Cardiac muscle cell (in vitro differentiated cells and primary cell): ENCODE measurements at places on chromosomes 7 and 10. TPM values are rescaled to one million over a fixed set of nuclear protein-coding genes. Genes with fewer than 3 reads are reported as not detected.

CYCS gene
- polyA plus RNA-seq: 300 and 489 TPM in 2 replicates

IDI2 gene
- 0.20 TPM in 1 of 2 replicates, not detected in the other for polyA plus RNA-seq

MYPN gene
- polyA plus RNA-seq: 3.9 and 4.0 TPM in 2 replicates

CRYGN gene
- polyA plus RNA-seq: 0.46 and 0.77 TPM in 2 replicates

ADAM12 gene
- 0.51 and 1.1 TPM in 2 replicates for polyA plus RNA-seq

- DNase-seq: no peak
Observed at GRCh38 chr10:73979809-73980433, 18.0 kb upstream of the VCL start.

DNA sequence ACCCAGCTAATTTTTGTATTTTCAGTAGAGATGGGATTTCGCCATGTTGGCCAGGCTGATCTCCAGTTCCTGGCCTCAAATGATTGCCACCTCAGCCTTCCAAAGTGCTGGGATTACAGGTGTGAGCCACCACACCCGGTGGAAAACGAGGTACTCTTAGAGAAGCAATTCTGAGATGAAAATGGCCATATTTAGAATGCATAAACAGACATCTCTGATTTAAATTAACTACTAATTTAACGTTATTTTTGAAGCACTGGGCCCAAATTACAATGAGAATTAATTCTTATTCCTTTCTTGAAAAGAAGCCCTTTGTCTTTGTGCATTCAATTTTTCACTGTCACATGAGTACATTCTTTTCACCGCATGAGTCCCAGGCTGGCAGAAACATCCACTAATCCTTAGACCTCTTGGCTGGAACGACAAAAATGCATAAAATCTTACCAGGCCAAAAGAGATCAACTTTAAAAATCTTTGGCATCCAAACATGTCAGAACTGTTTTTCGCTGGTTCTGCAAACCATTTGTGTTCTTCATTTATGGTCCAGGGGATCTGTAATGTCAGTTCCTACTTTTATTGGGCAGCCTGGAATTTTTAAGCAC, 60.1 kb upstream of the CAPZA2 start:
- DNase-seq: no peak

GRCh38 chr10:59126261-59126660, 50.2 kb upstream of the PHYHIPL start:
- peak; percentile 7 for DNase-seq

DNA sequence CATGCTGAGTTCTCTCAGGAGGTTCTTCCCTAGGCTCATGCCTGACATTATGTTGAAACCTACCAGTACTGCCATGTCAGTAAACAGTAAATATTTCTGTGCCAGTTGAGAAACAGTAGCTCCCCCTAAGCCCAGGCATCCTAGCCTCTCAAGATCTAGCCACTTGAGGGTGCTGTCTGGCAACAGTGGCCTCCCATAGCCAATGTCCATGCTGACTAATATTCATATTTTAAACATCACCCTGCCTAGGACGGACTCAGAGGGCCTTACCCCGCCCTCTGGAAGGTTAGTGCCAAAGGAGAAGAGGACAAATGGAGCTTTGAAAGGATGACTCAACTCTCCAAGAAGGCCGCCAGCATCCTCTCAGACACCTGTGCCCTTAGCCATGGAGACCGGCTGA, 7.7 kb downstream of the ACSM6 start:
- DNase-seq: no peak

DNA sequence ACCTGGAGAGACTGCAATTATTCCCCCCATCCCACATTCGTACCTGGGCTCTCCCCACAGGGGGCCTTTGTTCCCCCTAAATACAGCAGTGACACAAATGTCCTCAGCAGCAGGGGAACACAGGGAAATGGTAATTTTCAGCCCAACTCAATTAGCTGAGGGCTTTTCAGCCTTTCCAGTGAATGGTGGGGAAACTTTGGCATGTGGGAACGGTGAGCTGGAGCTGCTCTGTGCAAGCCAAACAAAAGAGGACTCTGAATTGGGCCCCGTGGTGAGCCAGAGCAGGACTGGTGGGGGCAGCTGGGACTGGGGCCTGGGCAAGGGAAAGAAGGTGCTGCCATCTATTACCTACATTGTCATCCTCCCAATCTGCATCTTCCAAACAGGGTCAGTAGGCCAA, 51.0 kb downstream of the FBXW4 start:
- DNase-seq: no peak

DNA sequence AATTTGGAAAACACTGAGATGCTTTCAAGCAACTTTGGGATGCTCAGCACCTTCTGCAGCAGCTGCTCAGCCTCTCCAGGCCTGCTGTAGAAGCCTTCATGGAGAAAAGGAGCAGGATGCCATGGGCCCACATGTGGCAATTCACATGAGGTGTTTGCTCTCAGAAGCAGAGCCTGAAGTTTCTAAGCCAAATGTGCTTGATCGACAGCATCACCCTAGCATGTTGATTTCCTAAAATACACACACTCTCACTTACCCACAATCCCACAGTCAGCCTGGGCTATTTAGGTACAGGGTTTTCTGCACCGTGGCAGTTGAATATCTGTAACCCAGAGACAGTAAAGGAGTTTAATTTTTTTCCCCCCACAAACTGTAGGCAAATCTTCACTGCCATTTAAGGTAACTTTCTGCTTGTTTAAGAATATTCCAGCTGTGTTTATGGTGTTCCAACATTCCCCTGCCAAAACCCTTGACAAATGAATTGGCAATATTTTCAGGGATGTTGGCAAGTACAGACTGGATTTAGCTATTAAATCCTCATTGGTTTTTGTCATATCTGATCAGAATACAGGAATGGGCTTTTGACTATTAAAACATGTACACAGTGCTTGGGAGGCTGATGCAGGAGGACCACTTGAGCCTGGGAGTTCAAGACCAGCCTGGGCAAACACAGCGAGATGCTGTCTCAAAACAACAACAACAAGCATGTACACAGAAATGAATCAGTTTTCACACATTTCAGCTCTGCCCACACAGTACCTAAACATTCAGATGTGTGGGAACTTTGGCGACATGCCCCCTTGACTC, 244.2 kb downstream of the CELF2 start:
- no peak for DNase-seq

DNA sequence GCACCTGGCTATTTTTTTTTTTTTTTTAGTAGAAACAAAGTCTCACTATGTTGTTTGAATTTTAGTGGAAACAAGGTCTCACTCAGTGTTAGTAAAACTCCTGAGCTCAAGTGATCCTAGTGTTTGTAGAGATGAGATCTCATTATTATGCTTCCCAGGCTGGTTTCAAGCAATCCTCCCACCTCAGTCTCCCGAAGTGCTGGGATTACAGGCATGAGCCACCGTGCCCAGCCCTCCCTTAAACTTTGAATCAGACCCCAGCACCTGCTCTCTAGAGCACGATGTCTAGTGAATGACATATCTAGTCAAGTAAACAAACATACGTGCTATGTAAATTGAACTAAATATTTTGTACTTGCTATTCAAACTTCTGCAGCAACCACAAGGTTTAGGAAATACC, 105.6 kb upstream of the MYO3A start:
- DNase-seq: no peak

GRCh38 chr10:63994371-63994770, 473.2 kb downstream of the REEP3 start:
- DNase-seq: no peak

GRCh38 chr10:30118590-30118989, 59.2 kb upstream of the JCAD start:
- DNase-seq: no peak

GRCh38 chr7:121303422-121304101, 25.2 kb upstream of the WNT16 start:
- no peak for DNase-seq

DNA sequence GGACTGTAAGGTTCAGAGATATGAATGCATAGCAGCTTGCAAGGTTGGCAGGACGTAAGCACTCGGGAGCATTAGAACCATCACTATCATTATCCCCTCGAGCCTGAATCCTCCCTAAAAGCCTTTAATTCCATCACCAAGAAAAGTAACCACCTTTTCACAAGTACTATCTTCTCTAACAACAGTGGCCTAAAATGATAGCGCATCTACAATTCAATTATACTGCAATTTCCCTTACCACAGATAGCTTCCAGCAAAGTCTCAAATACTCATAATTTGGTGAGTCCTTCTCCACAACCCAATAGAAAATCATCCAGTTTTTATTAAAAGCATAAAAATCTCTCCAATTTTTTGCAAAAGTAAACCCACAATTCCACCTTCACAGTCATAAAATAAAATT, 42.0 kb downstream of the COL1A2 start:
- no peak for DNase-seq

- DNase-seq: no peak
Observed at GRCh38 chr10:110750931-110751330, 106.8 kb downstream of the RBM20 start.

GRCh38 chr10:35362701-35363350, 26.5 kb downstream of the CCNY start:
- no peak for DNase-seq

DNA sequence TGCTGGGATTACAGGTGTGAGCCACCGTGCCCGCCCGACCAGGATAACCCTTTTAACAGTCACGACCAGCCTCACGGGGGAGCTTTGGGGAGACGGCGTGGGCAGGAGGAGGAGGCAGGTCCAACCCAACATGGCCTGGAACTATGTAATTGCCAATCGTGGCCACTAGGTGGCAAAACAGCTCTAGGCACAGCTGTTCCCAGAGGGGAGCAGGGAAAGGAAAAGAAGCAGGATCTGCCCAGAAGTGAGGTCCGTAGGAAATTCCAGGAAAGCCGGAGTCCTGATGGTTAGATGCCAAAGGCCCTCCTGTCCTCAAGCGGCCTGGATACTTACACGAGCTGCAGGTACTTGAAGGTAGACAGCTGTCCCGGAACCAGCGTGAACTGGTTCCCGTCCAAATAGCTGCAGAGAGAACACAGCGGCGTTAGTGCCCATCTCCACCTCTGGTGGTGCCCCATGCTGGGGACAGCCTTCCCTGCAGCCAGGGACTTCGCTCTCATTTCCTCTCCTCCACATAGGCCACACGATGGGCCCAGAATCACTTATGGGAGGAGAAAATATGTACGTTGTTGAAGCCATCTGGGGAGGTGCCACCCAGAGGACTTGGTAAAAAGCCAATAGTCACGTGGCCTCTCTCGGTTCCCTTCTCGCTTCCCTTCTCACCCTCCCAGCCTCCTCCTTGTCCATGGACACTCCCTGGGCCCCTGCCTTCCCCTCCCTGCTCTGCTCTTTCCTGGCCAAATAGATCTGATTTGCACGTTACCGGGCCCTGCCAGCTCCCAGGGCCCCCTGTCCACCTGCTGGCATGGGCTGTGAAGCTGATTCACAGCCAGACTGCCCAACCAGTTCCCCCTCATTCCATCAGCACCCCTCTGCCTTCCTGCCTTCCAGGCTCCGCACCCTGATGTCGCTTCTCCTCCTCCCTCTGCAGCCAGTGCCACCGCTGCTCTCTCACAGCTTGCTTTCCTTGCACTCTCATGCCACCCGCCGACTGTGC, 148.1 kb downstream of the SLIT1 start:
- peak; percentile 84 for DNase-seq
